ENCODE measurements at places on chromosomes 7 and 10.
A peak's percentile ranks its signal among the peaks of the same experiment; 100 is the strongest.

- DNase-seq: peak; percentile 78
Observed at GRCh38 chr10:101778781-101779543, 3.0 kb upstream of the FGF8 start.

DNA sequence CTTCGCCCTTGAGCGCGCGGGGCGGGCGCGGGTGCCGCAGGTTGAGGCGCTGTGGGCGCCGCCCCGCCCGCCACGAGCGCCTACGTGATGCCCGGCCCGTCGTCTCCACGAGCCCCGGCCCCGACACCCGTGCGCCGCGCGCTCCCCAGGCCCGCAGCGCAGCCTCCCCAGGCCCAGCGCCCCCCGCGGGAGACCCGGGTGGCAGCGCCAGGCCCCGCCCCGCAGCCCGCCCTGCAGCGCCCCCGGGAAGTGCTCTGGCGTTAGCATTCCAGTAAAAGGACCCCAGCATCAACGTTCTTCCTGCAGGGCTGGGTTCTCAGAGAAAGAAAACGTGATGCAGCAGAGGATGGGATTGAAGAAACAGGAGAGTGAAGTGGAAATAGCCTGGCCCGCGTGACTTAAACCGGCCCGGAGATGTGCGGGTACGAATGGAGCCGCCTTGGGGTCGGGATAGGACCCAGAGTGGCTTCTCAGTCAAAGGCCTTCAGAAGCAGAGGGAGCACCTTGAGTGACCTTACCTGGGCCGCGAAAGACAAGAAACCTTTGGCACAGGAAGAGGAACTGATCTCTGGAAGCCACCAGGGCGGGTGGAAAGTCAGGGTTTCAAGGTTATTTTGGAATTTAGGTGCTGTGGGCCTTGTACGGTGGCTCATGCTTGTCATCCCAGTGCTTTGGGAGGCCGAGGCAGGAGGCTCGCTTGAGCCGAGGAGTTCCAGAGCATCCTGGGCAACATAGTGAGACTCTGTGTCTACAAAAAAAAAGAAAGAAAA, 1.8 kb downstream of the PFKP start:
- DNase-seq: no peak

DNA sequence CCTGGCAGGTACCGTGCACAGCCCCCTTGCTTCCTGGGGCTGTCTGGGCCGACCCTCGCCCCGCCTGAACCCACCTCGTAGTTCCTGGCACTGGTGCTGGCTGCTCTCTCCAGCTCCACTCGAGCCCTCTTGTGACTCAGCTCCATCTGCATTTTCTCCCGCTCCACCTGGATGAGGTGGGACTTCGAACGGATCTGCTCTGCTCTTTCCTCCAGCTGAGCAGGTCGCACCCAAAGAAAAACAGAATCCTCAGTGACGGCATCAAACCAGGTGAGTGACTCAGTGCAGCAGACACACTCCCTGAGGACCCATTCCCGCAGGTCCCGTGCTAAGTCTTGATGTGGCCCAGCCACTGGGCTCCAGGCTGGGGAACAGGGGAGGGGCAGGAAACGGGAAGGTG, 7.4 kb downstream of the MAD1L1 start:
- no peak for DNase-seq

DNA sequence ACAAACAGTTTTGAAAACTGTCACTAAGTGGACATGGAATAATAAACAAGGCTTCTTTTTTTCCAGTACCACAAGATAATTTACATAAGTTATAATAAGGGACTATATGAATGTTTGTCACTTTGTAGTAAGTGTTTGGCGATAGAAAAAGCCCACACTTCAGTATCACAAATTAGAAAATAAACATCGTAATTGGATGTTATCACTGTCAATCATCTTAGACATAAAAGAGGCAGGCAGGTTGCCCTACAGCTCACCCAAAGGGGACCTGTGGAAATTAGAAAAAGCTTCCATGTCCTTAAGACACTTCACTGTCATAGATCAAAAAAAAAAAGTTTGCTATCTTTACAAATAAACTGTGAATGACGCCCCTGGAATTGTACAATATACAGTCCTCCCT, 3.6 kb upstream of the NOC3L start:
- DNase-seq: no peak

- no peak for DNase-seq
Observed at GRCh38 chr7:129615018-129615417, 3.5 kb downstream of the NRF1 start.
